ENCODE measurements at places on chromosomes 13 and 19. TPM values are rescaled to one million over a fixed set of nuclear protein-coding genes. Genes with fewer than 3 reads are reported as not detected.

Gene FFAR3
- polyA plus RNA-seq: 0.15 TPM

Gene CYP2A7
- polyA plus RNA-seq: 0.40 TPM

Gene KCNJ14
- 1.1 TPM for polyA plus RNA-seq

Gene ZNF714
- 29.9 TPM for polyA plus RNA-seq

DNA sequence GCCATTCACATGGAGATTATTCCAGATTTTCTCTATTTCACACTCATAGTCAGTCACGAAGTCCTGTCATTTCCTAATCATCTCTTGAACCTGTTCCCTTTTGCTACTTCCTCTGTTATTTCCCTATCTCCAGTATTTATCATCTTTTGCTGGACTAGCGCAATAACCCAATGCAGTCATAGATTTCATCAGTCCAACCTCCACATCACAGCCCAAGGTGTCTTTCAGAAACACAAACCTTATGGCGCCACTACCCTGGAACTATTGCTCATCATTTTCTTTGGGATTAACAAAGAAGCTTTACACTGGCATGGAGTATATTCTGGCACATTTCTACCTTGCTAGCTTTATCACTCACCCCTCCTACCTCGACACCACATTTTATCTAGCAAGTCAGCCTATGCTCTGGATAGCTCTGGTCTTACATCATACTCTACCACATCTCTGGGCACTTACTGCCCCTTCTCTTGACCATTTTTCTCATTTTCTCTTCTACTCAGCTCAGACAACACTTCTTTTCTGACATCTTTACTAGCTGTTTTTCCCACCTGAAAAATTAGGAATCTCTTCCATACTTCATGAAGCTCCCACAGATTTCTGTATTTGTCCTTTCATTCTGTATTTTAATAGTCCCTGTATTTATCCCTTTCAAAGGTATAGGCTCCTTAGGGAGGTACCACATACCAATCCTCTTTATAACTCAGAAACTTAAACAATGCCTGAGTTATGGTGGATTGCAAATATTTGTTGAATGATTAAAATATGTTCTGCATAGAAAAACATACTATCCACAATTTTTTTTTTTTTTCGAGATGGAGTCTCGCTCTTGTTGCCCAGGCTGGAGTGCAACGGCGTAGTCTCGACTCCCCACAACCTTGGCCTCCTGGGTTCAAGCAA is 534.7 kb downstream of the KLF12 start:
- DNase-seq: no peak

- no peak for DNase-seq
These were observed 125.1 kb downstream of the NALCN start for GRCh38 chr13:101291206-101291605.

DNA sequence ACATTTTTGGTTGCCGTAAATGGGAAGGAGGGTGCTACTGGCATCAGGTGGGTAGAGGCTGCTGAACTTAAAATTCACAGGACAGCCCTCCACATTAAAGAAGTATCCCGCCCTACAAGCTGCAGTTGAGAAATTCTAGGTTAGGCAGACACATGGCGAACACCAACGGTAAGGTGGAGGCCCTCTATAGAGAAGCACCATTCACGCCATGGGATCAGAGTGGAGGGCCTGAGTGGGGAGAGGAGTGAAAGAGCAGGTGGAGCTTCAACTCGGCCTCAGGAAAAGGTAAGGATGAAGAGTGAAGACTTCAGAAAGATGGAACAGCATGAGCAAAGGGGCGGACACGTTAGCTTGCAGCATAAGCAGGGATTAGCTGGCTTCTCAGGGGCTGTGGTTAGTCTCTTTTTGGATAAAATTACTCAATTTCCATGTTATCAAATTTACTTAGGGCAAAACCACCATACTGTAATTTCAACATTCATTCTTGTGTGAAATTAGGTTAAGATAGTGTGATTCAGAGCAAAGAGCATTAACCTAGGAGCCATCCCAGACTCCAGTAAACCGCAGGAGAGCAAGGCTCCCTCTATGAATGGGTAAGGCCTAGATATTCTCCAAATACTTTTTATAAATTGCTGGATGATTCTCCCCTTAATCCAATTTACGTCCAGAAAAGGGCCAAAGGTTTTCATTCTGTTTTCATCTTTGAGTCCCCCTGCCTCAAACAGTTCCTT is 1.2 kb downstream of the EEF1AKMT1 start:
- no peak for DNase-seq

Data from left kidney (tissue), 8 donors.